ENCODE measurements at places on chromosomes 16 and 17.

GRCh38 chr17:79574656-79575055, 36.2 kb downstream of the RBFOX3 start:
- DNase-seq = no peak

DNA sequence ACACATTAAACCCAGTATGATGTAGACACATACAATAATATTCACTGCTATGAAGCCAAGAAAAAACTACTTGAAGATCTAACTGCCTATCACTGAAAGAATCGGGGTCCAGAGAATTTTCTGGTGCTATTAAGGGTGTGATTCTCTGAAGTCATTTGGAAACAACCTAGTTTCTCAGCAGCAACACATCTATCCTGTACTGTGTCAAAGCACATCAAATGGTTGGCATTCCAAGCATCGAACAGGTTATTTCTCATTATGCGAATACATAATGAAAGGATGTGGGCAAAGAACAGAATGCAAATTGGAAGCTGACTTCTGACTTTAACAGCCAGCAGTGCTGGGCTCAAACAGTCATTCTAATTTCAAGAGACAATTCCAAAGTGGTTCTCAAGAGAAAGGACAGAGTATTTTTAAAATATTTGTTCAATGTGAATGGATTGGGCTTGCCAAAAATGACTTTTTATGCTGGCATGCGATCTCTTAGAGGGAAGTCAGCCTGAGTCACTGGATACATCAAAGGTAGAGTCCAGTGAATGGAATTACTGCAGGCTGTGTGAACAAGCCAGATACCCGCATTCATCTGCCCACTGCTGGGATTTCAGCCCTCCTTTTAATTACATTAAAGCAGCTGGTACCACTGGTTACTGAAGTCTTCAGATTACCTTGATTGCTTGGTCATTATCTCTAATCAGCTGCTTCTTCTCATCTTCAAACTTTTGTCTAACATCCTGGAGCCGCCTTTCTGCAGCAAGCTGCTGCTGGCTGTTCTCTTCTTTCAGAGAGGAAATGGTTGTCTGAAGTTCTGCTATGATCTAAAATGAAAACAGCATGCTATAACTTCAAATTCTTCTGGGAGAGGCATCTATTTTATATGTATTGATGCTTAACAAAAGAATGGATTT, 181.2 kb upstream of the AXIN2 start:
- DNase-seq = no peak

DNA sequence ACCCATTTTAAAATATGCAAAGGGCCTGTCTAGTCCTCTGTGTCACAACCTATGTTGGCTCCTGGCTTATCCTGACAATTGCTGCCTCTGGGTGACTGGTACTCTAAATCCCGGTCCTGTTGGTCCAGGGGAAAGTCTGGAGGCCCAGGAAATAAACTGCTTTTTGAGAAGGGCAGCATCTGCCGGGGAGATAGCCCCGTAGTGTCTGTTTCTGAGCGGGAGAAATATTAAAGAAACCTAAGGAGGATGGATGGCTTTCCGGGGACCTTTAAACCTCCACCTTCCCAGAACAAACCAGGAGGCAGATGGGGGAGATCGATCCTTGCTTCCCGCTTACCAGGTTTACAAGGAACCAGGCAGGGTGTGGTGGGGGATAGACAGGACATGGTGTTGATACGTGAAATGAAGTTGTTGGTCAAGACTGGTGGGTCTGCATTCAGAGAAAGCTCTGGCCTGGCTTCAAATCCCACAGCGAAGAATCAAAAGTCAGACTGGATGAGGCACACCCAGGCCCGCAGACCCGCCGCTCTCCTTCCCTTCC, 3.8 kb downstream of the HOXB2 start:
- no peak for DNase-seq

DNA sequence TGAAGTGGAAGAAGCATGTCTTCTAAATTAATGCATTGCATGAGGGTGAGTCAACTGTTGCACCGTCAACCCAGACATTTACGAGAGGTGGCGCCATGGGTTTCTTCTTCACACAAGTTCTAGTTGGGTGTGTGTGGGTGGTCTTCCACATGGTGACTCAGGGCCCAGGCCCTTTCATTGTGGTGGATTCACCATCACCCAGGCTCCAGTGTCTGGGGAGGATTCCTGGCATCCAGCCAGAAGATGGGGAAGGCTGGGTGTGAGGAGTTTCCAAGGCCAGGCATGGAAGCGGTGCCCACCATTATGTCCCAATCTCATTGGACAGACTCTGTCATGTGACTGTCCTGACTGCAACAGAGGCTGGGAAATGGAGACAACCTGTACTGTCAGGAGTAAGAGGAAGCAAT, 21.4 kb upstream of the JPH3 start:
- no peak for DNase-seq

DNA sequence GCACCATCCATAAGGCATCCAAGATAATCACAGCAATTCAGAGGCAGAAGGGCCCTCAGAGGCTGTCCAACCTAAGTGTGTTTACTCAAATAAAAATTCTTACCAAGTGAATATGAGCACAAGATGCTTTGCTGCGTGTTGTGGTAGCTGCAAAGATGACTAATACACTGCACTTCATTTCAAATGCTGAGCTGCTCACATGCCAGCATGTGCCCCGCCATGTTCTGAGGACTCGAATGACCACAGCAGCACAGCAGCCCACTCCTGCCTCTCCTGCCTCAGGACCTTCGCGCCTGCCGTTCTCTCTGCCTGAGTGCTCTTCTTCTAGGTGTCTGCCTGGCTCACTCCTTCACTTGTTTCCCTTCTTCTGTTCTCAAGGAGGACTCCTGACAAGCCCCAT, 19.0 kb downstream of the PIK3R5 start:
- no peak for DNase-seq

DNA sequence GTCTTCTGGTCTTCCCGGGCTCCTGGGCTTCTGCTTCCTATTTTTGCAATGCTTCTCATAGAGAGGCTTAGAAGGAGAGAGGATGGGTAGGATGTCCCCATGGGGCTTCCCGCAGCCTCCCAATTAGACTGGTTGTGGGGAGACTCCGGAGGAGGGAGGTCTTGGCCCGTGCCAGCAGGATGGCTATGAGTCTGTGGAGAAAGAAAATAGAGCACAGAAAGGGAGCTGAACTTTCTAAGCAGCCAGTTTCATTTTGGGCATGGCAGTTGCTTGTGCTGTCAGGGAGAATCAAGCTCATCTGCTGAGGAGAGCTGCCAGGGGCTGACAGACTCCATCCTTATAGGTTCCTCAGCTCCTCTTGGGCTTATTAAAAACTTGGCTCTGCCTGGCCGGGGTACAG, 204.0 kb downstream of the SHISA9 start:
- DNase-seq = no peak

- no peak for DNase-seq
Measured at GRCh38 chr16:68073902-68074760, 11.0 kb upstream of the NFATC3 start.

DNA sequence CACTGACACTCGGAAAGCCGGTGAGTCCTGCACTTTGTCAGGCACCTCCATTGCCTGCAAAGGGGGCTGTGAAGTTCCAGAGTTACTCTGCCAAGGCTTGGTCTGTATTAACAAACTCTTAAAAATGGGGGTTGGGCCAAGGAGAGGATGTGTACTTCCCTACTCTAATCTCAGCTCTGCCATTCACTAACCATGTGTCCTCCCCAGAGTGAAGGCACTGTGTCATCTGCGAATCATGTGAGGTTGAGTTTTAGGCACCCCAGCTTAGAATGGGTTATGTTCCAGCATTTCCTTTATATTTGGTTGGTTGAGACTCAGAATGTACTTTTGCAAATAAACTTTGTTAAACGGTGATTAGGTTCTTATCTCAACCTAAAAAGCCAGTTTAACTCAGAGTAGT, 24.9 kb downstream of the ERCC4 start:
- DNase-seq = no peak

- DNase-seq = no peak
Measured at GRCh38 chr17:81944858-81945257, 2.2 kb downstream of the MYADML2 start.

DNA sequence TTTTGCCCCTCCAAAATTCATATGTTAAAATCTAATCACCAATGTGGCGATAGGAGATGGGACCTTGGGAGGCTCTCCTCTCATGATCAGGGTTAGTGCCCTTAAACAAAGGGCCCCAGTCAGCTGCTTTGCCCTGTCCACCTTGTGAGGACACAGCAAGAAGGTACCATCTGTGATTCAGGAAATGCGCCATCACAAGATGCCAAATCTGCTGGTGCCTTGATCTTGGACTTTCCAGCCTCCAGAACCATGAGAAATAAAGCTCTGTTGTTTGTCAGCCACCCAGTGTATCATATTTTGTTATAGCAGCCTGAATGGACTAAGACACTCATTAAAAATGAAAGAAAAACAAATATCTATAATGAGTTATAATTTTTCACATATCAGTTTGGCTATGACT, 63.0 kb upstream of the NKD1 start:
- no peak for DNase-seq

- no peak for DNase-seq
Measured at GRCh38 chr16:73019457-73020362, 28.2 kb downstream of the ZFHX3 start.

DNA sequence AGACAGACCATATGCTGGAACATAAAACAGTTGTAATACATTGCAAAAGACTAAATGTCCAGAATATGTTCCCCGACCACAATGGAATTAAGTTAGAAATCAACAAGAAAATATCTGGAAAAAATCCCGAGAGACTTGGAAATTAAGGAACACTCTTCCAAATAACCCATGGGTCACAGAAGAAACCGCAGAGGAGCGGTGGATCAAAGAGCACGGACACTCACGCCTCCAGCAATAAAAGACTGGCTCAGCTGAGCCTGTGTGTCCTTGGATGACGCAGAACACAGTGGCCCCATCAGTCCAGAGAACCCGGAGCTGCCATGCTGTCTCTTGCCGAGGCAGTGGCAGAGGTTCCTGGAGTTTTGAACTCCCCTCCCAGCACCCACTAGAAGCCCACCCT, 30.9 kb upstream of the FOXF1 start:
- no peak for DNase-seq

DNA sequence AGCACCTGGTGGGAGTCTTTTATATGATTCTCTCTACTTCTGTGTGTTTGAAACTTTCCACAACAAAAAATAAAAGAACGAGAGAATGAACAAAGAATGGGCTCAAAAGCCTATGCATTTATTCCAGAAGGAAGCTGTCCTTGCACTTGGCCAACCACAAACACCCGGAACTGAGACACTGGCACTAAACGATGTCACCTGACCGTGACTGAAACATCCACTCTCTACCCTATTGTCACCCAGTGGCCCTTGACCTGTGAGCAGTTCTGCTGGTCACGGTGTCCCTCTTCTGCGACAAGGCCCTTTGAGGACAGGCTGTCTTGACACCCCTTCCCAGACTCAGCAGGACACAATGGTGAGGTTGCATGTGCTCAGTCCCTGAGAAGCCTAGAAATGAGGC, 56.6 kb downstream of the TEKT5 start:
- no peak for DNase-seq

DNA sequence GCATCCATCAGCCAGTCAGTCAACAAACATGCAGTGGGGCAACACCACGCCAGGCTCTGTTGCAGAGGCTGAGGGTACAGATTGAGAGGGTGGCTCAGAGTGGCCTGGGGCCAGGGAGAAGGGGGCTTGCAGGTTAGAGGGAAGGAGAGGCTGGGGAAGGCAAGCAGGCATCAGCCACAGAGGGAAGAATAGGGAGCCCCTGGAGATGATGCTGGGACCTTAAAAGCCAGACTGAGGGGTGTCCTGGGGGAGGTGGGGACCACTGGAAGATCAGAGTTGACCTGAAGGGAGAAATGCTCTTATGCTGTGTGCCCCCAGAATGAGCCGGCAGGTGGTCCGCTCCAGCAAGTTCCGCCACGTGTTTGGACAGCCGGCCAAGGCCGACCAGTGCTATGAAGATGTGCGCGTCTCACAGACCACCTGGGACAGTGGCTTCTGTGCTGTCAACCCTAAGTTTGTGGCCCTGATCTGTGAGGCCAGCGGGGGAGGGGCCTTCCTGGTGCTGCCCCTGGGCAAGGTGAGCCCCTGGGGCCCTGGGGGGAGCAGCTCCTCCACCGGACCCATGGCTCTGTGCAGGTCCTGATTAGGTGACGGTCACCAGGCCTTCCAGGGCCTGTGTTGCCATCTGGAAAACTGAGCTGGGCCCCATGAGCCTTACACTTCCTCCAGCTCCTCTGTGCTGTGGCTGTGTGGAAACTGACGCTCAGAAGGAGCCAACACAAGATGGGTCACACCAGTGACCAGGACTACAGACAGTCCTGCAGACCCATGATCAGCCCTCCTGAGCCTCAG, 1.7 kb downstream of the CORO1A start:
- no peak for DNase-seq

DNA sequence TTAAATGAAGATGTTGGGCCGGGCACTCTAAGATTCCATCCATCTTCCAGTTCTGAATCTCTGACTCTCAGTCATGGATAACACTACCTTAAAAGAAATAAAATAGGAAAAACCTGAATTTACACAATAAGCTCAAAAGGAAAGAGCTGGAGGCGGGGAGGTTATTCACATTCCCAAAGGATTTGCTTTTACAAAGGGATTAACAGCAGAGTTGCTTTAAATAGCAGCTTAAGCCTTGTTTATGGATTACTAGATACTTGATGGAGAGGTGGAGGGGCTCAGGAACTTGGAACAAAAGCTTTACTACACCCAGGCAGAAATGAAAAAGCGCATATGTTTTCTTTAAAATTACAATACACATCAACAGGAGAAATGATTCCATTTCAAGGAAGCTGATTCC, 84.5 kb downstream of the XYLT1 start:
- DNase-seq = no peak

GRCh38 chr17:39107973-39108372, 43.5 kb downstream of the PLXDC1 start:
- no peak for DNase-seq

GRCh38 chr16:29775742-29776408, 2.2 kb upstream of the ZG16 start:
- no peak for DNase-seq

- DNase-seq = no peak
Measured at GRCh38 chr17:13429201-13429600, 172.5 kb downstream of the HS3ST3A1 start.

DNA sequence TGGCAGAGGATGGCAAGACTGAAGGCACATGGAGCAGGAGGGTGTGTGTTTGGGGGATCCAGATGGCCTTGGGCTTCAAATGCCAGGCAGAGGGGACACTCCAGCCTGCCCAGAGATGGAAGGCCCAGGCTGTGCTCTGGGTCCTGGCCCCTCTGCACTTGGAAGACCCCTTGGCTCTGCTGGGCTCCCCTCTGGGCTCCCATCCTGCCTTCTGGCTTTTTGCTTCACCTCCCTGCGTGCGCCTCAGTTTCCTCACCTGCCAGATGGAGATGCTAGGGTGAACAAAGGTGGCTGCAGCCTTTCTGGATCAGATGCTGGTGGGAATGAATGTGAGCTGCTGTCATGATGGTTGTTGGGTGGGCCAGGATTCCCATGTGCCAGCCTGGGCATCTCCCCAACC, 3.0 kb downstream of the SNN start:
- no peak for DNase-seq

DNA sequence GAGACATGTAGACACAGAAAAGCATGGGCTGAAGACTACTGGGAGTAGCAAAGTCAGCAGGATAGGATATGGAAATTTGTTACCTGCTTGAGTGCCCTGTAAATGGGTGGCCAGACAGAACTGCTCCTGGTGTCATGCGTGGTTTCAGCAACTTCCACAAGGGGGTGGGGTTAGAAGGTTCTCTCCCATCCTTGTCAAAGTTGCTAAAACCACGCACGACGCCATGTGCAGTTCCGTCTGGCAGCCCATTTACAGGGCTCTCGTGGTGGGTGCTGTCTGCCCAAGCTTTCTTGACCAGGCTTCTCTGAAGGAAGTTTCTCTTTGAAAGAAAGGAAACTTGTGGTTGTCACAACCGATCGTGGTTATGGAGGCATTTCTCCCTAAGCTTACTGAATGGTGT, 6.9 kb upstream of the DBNDD1 start:
- no peak for DNase-seq

GRCh38 chr16:4979164-4979563, 21.0 kb downstream of the SEC14L5 start:
- DNase-seq = no peak
